ENCODE measurements at places on chromosomes 13 and 19.

- DNase-seq: no peak
Observed at GRCh38 chr13:63433546-63434150, 2018.0 kb upstream of the PCDH20 start.

DNA sequence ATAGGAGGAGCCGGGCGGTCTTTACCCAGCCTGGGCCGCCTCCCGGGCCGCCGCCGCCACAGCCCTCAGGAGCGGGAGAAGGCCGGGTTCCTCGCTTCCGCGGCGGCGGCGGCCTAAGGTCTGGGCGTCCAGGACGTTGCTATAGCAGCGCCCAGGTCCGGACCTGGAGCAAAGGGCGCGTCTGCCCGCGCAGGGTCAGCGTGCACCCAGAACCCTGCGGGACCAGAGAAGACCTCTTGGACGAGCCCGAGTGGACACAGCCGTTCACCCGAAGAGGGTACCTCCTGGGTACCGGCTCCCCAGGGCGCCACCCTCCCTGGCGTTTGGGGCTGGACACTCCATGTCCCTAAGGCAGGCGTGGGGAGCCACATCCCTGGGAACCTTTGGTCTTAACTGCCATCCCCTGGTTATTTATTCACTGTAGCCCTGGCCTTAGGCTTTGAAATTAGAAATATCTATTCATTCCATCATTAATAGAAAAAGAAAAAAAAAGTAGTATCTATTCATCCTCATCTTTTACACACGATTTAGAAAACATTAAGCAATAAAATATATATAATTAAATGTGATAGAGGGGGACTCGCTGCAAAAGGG lies 2.4 kb downstream of the DZIP1 start:
- no peak for DNase-seq

- DNase-seq: no peak
Observed at GRCh38 chr19:33282036-33282671, 20.2 kb downstream of the CEBPA start.

- DNase-seq: no peak
Observed at GRCh38 chr13:97879646-97880310, 73.7 kb upstream of the IPO5 start.
